ENCODE measurements at places on chromosomes 1 and 21.

GRCh38 chr1:2459757-2460156 lies 16.3 kb upstream of the PLCH2 start:
- no peak for DNase-seq

GRCh38 chr1:183012301-183012994 lies 10.8 kb upstream of the LAMC1 start:
- no peak for DNase-seq

- DNase-seq, result no peak
Observed at GRCh38 chr21:41204736-41205135, 36.8 kb downstream of the BACE2 start.

DNA sequence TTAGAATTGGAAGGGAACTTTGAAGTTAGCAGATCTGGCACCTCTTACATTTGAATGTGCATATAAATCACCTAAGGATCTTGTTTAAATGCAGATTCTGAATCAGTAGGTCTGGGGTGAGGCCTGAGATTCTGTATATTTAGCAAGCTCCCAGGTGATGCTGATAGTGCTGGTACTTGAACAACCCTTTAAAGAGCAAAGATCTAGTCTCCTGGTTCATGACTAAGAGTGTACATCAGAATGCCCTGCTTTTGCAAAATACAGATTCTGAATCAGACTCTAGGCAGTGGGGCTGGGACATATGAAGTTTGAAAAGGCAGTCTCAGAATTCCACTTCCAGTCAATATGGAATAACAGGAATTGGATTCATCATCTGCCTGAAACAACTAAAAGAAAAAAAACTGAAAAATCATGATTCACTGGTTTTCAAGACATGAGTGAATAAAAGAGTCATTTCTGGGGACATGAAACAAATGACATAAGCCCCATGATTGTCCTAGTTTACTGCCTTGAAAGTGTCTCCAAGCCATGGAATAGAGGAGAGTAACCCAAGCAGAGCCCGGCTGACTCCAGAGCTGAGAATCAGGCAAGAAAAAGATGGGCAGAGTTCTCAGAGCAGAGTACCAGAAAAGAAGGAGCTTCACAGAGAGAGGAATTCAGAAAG lies 149.6 kb upstream of the SGIP1 start:
- no peak for DNase-seq

- no peak for DNase-seq
Observed at GRCh38 chr1:223033658-223034057, 109.4 kb downstream of the TLR5 start.

- no peak for DNase-seq
Observed at GRCh38 chr1:39925721-39926342, 24.1 kb upstream of the MYCL start.

DNA sequence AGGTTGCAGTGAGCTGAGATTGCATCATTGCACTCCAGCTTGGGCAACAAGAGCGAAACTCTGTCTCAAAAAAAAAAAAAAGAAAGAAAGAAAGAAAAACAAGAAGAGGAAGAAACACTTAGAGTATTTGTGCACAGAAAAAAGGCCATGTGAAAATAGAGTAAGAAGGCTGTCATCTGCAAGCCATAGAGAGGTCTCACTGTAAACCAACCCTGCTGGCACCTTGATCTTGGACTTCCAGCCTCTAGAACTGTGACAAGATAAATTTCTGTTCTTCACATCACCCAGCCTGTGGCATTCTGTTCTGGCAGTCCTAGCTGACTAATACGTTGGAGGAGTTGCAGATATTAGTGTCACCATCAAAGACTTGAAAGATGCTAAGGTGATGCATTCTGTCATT lies 12.1 kb upstream of the ZDHHC18 start:
- no peak for DNase-seq

GRCh38 chr1:16235944-16236510 lies 956 bp downstream of the CPLANE2 start:
- peak; percentile 61 for DNase-seq

GRCh38 chr1:39917825-39918224 lies 16.1 kb upstream of the MYCL start:
- no peak for DNase-seq

DNA sequence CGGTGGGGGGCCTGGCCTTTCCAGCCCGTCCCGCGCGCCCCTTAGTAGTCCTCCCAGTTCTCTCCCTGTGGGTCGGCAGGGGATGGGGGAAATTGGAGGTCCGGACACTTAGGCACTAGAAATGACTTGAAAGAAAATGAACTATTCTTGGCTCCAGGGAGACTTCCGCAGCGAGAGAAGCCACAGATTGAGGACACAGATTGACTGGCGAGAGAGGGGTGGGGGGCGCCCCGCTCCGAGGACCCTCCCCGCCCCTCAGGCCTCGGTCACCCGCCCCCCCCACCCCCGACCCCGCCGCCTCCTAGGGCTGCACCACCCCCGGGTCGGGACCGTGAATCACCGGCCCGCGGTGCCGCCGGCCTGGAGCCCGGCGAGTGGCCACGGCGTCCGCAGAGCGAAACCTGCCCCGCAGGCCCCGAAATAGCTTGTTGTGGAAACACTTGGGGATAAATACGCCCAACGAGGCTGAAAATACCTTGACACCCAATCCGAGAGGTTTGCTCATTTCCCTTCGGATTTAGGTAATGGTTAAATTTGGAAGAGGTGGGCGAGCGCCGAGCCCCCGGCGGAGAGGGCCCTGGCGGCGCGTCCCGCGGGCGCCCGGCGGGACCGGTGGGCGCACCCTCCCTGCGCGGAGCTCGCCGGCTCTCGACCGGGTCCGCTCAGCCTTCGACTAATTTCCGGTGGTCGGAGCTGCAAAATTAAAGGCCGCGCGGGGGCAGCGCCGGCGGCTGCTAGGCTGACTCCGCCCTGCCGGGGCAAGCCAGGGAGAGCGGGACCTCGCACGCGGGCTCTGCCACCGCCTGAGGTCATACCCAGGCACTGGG lies at the start of gene GFI1:
Gene GFI1, minus strand, starts transcription at position 675 of the 827 bp plus-strand sequence. CDS start 3,438 bp downstream, outside the sequence.
- no peak for DNase-seq

DNA sequence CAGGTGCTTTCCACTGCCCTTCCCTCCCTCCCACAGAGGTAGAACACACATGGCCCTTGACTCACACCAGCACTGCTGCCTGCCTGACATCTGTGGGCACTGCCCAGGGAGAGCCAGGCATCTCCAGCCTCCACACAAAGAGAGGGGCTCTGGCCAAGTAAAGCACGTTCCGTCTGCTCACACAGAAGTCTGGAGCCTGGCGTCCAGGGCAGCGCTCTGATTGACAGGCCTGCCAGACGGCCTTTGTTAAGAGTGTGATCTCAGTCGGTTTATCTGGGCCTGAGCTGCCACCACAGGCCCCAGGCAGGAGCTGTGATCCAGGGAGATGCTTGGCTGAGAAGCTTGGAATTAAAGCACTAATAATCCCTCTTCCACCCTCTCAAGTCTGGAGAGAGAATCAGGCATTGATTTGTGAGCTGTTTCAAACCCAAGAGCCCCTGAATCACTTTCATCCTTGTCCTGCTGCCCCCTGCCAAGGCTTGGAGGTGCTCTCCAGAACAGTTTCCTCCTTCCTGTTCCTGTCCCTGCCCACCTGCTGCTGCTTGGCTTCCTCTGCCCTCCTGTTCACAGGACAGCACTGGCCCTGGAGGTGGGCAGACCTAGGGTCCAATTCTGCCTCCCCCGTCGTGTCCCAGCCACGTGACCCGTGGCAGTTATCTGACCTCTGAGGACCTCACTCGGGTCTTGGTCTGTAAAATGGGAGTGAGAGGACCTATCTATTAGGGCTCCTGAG lies 3.7 kb downstream of the DMRTB1 start:
- no peak for DNase-seq

GRCh38 chr1:26994020-26994786 lies 711 bp downstream of the TRNP1 start:
- DNase-seq, result no peak

- no peak for DNase-seq
Observed at GRCh38 chr21:37041706-37042271, 31.1 kb downstream of the PIGP start.

- no peak for DNase-seq
Observed at GRCh38 chr1:106817575-106817974, 238.9 kb upstream of the PRMT6 start.

GRCh38 chr1:29749024-29749945 lies 513.0 kb downstream of the PTPRU start:
- DNase-seq, result no peak

GRCh38 chr1:66396212-66396890 lies 137.6 kb upstream of the SGIP1 start:
- no peak for DNase-seq

- DNase-seq, result no peak
Observed at GRCh38 chr1:111597426-111597825, 22.2 kb upstream of the RAP1A start.

DNA sequence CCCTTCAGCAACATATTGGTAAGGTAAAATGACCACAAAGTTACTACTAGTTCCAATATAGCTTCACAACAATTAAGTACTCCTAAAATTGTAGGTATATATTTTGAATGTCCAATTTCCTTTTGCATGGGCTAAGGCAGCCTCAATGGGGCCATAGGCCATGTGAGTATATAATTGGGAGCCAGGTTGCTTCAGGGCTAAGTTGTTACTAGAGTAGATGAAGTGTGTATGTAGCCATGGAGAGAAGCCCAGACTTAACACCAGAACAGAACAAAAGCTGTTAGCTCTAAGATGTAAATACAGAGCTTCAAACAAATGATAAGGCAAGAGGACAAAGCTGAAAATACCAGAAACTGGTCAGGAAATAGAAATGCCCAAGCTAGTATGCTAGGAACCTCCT lies 16.2 kb downstream of the ITGB3BP start:
- no peak for DNase-seq

GRCh38 chr1:29555043-29555620 lies 318.8 kb downstream of the PTPRU start:
- DNase-seq, result no peak

GRCh38 chr1:220219865-220220698 lies 52.2 kb downstream of the RAB3GAP2 start:
- no peak for DNase-seq

GRCh38 chr1:210726621-210727020 lies 397.9 kb downstream of the HHAT start:
- peak; percentile 70 for DNase-seq

DNA sequence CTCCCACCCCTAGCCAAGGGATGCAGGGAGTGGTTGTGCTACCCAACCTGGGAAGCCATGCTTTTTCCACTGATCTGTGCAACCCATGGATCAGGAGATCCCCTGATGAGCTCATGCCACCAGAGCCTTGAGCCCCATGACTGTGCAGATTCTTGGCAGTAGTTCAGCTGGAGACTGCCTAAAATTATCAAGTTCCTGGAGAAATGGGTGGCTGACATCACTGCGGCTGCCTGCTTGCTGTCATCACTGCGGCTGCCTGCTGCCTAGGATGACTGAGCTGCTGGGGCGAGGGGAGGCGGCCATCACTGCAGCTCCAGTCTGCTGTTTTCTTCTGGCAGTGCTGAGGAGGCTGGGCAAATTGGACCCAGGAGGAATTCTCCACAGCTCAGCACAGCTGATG lies 159.2 kb downstream of the AGBL4 start:
- no peak for DNase-seq

GRCh38 chr1:81887421-81888144 lies 86.8 kb downstream of the ADGRL2 start:
- DNase-seq, result no peak

DNA sequence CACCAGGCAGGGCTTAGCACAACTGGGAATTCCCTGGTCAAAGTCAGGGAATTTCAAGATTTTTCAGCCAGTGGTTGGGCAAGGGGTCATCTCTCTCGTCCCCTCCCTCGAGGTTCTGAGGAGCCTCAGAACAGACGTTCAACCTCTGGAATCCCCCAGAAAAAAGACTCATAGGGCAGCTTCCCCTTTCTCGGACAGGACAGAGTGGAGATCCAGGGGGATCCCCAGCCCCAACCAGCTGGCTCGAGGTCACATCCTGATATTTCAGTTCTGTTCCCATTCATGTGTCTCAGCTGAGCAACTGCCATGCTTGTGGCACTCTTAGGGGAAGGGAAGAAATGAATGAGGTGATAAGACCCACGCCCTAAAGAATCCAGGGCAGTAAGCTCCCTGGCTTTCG lies 4.9 kb upstream of the LAD1 start:
- DNase-seq, result no peak

- no peak for DNase-seq
Observed at GRCh38 chr1:38055398-38055797, 8.8 kb upstream of the POU3F1 start.

GRCh38 chr1:97685360-97685759 lies 235.5 kb downstream of the DPYD start:
- no peak for DNase-seq

DNA sequence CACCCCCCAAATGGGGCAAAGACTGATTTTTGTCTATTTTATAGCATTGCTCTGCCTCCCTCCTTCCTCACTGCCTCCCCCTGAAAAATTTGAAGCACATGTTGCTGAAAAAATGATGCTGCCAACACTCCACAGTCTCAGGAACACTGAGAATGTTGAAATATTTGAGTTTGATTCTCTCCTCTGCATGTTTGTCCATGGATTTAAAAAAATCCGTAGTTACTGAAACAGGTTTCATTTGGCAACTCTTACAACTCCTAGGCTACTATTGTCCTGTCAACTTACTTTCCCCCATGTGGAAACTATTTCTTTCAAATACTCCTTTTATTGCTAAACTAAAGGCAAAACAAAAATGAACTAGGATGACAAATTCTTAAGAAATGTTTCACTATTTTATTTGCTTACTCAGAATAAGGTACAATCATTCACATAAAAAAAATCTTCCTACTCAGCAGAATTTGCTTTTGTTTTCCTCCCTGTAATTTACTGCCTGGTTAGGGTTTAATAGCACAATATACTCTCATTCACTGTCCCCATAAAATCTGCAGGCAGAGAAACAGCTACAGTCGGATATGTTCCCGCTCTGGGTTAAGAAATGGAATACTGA lies 50.2 kb downstream of the C21orf91 start:
- DNase-seq, result no peak

- DNase-seq, result peak; percentile 43
Observed at GRCh38 chr1:96596226-96596922, 125.2 kb upstream of the PTBP2 start.

DNA sequence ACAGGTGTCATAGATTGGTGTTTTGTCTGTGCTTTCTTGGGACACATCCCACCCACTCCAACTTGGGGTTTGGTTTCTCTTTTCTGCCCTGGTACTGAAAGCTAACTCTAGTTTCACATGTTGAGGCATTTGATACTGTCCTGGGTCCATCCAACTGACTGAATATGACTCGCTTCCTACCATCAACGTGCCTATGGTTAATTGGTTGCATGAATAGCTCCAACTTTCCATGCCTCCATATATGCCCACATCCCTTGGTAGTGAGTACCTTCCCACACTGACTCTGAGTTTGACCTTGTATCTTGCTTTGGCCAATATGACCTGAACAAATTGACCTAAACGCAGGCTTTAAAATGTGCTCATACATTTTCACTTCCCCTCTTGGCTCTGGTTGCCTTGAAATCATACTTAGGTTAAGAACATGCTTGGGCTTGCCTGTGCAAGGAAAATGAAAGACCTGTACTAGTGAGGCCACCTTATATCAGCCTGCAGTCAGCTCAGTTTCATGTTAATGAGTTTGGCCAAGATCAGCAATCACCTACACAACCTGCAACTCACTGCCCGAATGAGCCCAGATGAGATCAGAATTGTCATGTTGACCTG lies 81.0 kb upstream of the KCNK2 start:
- DNase-seq, result no peak
